ENCODE measurements at places on chromosomes 7 and 10.

GRCh38 chr7:13633857-13634256 is 355.6 kb downstream of the ETV1 start:
- no peak for DNase-seq

DNA sequence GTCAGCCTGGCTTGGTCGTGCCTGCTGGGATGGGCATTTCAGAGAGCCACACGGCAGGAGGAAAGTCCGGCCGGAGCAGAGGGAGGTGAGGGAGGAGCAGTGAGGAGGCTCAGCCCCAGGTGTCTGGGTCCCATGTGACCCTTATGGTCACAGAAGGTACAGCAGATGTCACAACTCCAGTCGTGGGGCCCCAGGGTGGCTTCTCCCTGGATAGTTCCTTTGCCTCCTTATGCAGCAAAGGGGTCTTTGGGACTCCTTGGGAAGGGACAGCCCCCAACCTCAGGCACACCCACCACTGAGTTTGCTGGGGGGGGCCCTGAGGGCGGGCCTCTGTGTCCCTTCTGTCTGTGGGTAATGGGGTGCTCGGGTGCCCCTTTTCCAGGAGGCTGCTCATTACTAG is 19.6 kb upstream of the PRKAG2 start:
- no peak for DNase-seq

DNA sequence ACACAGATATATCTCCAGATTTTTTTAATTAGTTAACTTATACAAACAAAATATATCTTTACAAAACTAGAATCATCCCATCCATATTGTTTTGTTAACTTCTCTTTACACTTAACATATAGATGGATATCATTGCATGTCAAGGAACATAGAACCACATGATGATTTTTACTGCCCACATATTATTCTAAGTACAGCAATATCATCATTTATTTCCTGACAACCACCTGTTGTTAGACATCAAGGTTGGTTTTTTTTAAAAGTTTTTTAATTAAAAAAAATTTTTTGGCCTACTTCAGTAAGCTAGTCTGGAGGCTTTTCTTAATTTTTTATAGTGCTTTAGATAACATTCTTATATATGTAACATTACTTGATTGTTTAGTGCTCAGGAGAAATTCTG is 38.9 kb upstream of the BAMBI start:
- DNase-seq, result no peak

- DNase-seq, result no peak
These were observed 165.3 kb downstream of the PAXIP1 start for GRCh38 chr7:154837622-154838021.

- DNase-seq, result no peak
These were observed 205.3 kb downstream of the ADARB2 start for GRCh38 chr10:1531883-1532597.

DNA sequence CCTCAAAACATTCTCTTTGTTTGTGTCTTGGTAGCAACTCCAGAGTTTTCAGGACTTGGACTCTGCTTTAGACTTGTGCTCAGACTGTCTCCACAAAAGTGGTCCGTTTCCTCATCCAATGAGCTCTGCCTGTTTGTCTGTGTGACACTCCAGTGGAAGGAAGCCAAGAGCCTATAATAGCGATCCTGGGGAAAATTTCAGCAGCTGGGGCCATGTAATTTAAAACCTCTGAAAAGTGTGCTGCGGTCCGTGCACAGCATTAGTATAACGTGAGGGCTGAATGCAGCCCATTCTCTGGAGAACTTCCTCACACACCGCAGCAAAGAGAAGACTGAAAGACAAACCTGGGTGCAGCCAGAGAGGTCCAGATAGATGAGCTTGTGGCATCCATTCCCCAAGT is at the start of gene LRRC17:
Gene LRRC17 (plus strand): TSS at position 259 of the 400 bp plus-strand sequence. CDS start 20,914 bp downstream, outside the sequence.
- DNase-seq, result peak; percentile 88

- no peak for DNase-seq
These were observed 3.2 kb upstream of the ZNF248 start for GRCh38 chr10:37860494-37861190.

DNA sequence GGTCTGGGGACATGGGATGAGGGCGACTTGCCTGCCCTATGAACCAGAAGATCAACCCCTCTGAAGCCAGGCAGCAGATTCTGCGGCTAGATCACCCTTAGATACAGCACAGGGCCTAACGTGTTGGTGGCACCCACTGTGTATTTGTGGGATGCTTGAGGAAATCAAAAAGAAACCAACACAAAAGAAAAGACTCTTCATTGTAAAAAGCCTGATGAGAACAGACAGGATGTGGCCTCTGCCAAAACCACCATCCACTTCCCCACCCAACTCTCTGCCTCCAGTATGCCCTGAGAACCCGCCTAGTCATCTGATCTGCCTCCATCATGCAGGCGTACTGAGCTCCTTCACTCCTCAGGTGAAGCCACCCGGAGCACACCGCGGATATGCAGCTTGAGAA is 97.2 kb upstream of the INSYN2A start:
- DNase-seq, result no peak

DNA sequence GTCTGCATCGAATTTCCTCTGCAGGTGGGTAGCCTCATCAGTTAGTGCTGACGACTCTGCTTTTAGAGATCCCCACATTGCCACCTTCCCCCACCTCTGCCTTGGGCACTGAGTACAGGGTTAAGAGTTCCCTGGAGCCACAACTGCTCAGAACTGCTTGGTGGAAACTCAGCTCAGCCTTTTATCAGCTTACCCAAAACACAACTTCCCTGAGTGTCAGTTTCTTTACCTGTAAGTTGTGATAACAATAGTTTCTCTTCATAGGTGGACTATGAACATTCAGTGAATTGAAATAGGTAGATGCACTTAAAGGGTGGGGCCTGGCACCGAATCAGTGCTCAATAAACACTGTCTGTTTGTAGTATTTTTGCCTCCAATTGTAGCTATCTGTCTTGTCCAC is 11.3 kb downstream of the ASB13 start:
- DNase-seq, result no peak

GRCh38 chr7:42212541-42213090 is 24.4 kb downstream of the GLI3 start:
- no peak for DNase-seq

GRCh38 chr7:101848208-101848951 is 31.0 kb downstream of the CUX1 start:
- no peak for DNase-seq

GRCh38 chr7:29684787-29685650 is 121.3 kb upstream of the WIPF3 start:
- DNase-seq, result peak; percentile 86

DNA sequence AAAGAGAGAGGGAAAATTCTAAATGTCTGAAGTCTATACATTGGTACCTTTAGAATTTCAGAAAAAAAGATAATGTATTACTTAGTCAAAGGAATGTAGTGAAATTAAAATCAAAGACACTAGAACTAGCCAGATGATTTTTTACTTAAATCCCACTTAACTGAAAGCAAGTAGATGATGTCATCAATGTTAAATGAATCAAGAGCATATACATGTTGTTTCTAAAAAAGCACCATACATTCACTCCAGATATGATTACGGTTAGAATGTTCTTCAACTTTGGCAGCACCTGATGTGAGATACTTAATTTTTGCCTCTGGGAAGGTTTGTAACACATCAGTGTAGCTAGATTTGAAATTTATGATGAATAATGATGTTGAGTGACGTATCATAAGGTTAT is 576.7 kb upstream of the CNTNAP2 start:
- no peak for DNase-seq

DNA sequence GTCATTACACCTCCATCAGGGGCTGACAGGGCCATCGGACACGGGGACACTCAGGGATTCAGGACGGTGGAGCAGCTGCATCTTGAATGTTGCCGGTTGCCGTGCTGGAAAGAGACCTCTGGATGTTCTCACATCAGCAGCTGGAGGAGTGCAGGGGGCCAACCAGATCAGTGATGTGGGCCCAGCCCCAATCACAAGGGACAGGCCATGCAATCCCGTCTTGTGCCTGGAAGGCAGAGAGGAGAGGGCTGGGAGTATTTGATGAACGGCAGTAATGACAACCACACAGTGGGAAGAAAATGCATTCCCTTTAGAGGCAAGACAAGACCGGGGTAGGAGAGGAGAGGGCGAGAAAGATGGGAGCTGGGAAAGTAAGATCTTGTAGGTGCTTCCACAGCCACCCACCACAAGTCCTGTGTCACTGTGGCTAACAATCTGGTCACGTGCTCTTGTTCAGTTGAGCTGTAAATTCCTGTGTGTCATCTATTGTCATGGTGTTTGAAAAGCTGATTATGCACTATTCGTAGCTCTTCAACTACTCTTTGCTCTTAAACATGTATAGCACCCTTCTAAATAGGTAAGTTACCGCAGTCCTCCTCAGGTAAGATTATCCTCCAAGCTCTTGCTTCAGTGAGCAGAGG is 85.9 kb upstream of the LEP start:
- DNase-seq, result no peak

GRCh38 chr10:132062116-132062515 is 3.6 kb upstream of the JAKMIP3 start:
- no peak for DNase-seq

DNA sequence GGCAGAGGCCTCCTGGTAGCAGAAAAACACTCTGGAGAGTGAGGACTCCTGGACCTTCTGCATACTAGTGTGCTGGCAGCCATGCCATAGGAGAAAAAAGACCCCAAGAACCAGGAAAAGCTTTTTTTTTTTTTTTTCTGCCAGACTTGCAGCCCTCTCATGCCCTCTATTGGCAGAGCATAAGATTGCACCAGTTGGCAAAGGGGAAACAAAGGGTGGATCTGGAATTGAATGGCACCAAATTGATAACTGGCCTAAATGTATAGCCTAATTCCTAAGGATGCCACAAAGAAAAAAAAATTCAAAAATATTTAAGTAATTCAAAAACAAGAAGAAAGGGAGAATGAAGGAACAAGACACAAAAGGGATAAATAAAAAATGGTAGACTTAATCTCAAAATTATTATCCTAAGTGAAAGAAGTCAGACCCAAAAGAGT is 112.5 kb upstream of the GHITM start:
- no peak for DNase-seq

- no peak for DNase-seq
These were observed 17.2 kb downstream of the HERPUD2 start for GRCh38 chr7:35677582-35678356.

DNA sequence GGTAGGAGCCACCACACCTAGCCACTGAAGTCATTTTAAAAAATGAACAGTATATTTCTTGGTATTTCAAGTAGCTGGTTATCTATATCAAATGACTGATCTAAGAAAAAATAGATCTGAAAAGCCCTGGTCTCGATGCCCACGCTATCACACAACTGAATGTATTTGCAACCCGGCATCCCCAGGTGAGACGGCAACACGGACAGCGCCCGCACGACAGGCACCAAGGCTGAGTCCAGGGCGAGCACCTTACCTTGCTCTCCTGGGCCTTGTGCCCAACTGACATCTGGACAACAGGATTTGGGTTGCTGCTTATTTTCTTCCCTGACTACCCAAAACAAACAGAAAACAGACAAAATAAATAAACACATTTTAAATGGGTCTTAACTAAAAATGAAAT is 44.8 kb upstream of the NCAPG2 start:
- no peak for DNase-seq

DNA sequence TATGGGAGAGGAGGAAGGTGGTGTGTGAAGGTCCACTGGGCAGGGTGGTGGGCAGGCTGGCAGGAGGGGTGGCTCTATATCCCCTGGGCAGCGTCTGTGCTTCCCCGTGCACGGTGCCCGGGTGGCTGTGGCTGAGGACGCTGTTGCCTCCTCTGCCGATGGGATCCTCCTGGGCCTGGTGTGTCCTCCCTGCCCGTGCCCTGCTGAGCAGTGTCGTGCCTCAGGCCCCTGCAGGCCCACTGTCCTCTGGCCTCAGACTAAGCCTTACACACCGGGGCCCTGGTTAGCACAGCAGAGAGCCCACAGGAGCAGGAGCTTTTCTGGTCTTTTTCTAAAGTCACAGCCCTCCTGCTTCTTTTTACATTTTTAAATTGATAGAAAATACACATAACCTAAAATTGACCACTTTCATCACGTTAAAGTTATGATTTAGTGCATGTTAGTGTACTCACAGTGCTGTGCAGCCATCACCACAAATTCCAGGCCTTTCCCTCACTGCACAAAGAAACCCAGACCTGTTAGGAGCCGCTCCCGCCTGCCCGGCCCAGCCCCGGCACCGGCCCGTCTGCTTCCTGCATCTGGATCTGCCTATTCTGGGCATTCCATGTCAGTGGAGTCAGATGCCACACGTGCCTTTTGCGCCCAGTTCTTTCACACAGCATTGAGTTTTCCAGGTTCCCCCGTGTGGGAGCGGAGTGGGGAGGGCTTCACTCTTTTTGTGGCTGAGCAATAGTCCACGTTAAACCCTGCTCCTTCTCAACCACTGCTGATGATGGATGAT is 19.4 kb downstream of the PFKFB3 start:
- DNase-seq, result no peak

GRCh38 chr10:17989908-17990767 is 38.4 kb downstream of the SLC39A12 start:
- DNase-seq, result no peak

DNA sequence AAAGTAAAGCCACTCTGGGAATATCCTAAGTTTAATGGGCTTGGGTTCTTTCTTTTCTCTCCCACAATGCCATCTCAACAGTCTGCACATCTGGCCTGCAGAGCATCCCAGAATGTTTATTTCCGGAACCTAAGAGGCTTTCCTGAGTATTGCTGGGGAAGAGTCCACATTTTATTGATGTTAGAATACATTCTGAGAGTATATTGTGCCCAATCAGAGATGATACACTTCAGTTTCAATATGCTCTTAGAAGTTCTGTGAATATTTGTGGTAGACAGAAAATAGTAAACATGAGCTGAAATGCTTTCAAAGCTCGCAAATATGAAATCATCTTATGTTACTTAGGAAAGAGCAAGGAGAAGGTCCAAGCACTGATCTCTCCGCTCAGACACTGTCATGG is 200.6 kb downstream of the TWIST1 start:
- DNase-seq, result no peak

- DNase-seq, result peak; percentile 85
These were observed 81.6 kb downstream of the ARHGAP22 start for GRCh38 chr10:48523212-48523819.

- no peak for DNase-seq
These were observed 21.5 kb upstream of the CYP26C1 start for GRCh38 chr10:93039110-93039509.

DNA sequence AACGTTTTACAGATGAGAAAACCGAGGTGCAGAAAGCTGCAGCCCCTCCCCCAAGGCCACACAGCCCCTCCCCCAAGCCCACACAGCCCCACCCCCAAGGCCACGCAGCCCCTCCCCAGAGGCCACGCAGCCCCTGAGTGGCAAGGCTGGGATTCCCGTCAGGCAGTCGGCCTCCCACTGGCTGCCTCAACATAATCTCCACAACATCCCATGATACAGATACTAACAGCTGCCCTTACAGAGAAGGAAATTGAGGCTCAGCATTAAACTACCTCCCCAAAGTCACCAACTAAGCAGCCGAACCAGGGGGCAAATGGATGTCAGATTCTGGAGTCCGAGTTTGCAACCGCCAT is 15.9 kb downstream of the SH3PXD2A start:
- DNase-seq, result no peak

- DNase-seq, result no peak
These were observed 29.4 kb upstream of the PPP1R9A start for GRCh38 chr7:94877731-94878670.
